ENCODE measurements at places on chromosomes 3 and 15.

- no peak for DNase-seq
These were observed 481 bp downstream of the ADAMTS17 start for GRCh38 chr15:100341239-100341749.

GRCh38 chr3:13158408-13158807 lies 85.2 kb upstream of the IQSEC1 start:
- no peak for DNase-seq

DNA sequence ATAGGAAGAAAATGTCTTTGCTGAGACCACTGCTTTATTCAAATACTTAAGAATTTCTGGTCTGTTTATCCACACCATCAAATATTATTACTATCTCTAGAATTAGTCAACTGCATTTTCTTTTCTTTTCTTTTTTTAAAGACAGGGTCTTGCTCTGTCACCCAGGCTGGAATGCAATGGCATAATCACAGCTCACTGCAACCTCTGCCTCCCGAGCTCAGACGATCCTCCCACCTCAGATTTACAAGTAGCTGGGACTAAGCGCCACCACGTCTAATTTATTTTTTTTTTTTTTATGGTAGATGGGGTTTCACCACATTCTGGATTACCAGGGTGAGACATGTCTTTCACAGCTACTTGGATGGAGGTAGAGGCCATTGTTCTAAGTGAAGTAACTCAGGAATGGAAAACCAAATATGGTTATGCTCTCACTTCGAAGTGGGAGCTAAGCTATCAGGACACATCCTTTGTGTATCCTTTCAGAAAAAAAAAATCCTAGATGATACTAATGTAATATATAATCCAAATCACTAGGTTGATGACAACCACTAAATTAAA lies 52.8 kb downstream of the STAG1 start:
- no peak for DNase-seq

- no peak for DNase-seq
These were observed 120.1 kb downstream of the LIPC start for GRCh38 chr15:58551764-58552504.

GRCh38 chr15:69885173-69885955 lies 212.4 kb downstream of the TLE3 start:
- DNase-seq, result no peak

DNA sequence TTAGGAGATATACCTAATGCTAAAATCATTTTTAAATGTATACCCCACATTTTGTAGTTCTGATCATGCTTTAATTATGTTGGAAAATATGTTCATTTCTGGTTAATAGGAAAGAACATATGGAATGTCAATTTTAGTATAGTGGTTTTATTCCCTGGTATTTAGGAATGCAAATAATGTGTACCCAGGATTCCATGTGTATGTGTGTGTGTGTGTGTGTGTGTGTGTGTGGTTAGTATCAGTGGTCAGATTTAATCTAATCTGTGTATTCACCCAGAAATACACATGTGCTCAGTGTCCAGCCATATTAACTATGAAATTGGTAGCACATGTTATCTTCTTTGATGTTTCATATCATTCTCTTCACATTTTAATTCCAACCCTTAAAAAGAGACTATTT lies 233.5 kb upstream of the DCBLD2 start:
- no peak for DNase-seq

DNA sequence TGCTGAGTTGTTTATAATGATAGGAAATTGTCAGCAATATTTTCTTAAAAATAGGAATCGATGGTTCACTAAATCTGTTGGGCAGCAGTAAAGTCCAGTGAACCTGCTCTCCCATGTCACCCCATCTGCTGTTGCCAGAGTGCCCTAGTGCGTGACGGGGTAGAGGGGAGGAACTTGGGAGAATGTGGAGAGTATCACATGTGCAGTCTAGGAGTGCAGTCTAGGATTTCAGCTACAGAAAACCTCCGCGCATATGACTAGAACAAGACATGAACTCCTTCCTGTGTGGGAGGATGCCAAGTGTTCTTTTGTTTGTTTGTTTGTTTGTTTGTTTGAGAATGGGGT lies 74.6 kb upstream of the ACAD9 start:
- DNase-seq, result no peak

DNA sequence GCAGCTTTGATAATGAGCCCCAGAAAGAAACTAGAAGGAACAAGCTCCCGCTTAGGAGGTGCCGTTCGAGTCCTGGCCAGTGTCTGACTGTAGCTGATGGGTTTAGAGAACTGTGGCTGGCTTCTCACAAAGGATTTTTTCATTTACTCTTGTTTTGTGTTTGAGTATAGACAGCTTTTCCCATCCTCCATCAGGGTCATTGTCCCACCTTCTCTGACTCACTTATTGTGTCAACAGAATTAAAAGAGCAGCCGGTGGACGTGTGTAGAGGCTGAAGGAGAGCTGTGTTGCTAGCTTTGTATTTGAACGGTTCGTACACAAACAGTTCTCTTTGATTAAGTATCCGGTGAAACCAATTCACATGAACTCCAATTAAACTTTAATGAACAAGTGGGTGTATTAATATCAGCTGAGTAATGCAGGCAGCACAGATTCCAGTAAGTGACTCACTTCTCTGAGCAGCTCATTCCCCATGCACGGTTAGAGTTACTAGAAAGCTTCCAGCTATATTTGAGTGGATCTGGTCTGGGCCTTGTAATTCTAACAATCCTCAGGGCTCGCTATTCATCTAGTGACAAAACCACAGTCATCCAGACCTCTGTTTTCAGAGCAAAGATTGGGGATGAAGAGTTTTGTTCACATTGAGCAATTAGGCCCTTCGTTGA lies 141.0 kb downstream of the LPP start:
- peak; percentile 93 for DNase-seq

DNA sequence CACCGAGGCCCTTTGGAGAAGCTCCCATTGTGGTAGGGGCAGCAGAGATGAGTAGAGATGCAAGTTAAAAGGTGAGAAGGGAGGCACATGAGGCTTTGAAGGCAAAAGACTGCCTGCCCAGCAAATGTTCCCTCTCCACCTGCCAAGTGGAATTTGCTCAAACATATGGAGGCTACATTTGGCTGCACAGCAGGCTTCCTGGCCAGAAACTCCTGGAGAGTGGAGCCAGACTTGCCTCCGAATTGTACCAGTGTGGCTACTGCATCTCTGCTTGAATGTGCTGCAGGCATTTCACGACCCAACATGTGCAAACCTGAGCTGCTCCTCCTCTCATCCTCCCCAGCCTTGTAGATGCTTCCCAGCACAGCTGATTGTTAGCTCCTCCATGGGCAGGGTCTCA lies 229.2 kb downstream of the ZNF621 start:
- DNase-seq, result no peak

DNA sequence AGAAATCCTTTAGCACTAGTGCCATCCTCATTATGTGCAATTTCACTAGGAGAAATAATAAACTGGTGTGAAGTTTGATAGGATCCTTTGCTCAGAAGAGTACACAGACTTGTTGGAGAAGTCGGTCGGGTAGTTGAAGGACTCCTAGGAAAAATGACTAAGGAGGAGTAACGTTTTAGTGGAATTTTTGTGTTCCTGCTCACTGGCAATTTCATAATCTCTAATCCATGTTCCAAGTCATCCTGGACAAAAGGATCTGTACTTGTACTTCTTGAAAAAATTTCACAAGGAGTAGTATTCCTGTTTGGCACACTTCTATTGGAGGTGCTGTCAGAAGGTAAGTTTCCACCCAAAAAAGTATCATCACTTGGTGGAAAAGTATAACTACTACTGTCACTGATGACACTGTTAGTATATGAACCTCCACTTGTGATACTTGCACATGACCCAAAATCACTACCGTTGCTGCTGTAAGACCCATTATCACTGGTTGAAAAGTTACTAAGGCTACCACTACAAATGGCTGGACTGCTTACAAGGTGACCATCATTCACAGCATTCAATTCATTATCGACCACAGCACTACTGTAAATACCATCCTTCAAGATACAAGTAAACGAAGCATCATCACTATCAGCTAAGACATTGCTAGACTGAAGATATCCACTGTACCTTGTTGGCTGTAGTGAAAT lies 77.4 kb downstream of the NEDD4 start:
- DNase-seq, result no peak

DNA sequence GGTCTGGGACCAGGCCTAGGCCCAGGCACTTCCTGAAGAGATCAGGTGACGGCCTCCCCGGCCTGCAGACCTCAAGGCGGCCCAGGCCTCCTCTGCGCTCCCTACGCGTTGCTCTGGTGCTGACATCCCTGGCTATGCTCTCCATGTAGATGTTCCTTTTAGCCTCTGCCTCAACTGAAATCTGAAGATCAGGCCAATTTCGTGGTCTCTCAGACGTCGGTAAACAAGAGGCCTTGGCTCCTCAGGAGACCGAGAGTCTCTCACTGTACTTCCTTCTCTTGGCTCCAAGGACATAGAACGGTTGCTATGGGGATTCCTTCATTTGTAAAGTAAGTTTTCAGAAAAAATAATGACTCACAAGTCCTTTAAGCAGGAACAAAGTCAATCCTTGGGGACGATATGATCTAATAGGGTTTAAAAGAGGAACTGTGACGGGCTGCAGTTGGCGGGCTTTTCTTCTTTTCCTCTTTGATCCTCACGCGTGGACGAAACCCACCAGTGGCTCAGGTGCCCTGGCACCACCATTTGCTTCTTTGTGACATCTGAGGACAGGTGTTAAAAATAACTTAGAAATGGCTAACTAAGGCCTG lies 55.6 kb upstream of the CGNL1 start:
- no peak for DNase-seq

GRCh38 chr15:94080989-94081605 lies 150.3 kb upstream of the MCTP2 start:
- no peak for DNase-seq

All from NCI-H774 (cell line).